ENCODE measurements at places on chromosomes 2 and 18.

DNA sequence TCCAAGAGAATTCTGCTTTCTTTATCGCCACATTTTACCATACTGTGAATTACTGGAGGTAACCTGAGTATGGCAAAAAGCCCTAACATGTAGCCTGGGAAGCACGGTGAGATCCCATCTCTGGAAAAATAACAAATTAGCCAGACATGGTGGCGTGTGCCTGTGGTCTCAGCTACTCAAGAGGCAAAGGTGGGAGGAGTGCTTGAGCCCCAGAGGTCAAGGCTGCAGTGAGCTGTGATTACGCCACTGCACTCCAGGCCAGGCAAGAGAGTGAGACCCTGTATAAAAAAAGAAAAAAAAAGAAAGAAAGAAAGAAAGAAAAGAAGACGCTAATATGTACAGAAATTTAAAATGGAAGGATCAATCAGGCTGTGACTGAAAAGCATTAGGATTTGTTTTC lies 57.7 kb upstream of the SESTD1 start:
- DNase-seq = no peak

DNA sequence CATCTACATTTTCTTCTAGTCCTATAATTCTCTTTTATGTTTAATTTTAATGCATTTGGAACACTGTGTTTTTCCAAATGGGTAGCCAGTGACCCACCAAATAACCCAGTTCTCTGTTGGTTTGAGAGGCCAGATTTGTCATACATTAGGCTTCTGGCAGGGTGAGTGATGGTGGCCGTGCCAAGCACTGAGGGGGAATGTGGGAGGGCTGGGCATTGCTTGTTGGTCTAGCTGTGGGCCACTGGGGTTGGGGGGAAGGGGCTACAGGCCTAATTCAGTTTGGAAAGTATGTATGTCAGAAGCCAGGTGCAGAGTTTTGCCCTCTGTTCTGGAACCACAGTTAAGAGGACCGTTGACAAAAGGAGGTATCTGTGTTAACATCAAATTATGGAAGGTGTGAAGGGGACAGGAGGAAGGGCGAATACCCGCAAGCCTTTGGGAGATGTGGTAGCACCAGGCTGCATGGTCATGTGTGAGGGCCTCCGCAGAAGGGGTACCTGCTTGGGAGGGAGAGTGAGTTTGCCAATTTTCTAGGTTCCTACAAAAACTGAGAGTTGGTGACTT lies 38.1 kb upstream of the SCLY start:
- DNase-seq = no peak

GRCh38 chr2:209671020-209671680 lies 100.5 kb upstream of the UNC80 start:
- DNase-seq = no peak

- no peak for DNase-seq
Measured at GRCh38 chr2:12361506-12361905, 355.2 kb upstream of the TRIB2 start.

- no peak for DNase-seq
Measured at GRCh38 chr18:36424741-36425142, 127.2 kb downstream of the FHOD3 start.

DNA sequence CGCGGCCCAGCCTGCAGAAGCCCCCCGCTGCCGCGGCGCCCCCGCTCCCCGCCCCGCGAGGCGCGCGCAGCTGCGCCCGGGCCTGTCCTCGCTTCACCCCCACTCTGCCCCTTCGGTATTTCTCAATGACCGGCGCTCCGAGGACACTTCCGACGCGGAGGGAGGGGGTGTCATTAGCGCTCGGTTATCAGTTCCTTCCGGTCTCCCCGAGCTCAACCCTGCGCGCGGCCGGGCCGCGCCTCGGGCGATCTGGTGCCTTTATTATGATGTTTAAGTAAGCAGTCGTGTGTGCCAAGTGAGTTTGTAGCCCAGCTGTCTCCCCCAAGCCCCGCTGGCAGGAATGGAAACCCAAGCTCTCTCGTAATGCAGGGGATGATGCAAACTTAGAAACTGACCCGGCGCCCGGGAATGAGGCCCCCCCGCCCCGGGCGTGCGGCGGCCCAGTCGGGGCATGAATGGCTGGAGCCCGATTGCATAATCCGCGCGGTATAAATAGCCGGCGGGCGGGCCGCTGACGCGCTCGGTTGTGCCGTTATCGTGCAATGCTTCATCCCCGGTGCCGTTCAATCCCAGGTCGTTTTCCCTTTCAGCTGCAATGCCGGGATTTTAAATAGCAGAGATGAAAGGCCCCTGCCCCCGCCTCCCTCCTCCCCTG lies 3.9 kb upstream of the SPRED2 start:
- DNase-seq = peak; percentile 70

- DNase-seq = no peak
Measured at GRCh38 chr2:120819720-120820210, 84.1 kb downstream of the GLI2 start.

DNA sequence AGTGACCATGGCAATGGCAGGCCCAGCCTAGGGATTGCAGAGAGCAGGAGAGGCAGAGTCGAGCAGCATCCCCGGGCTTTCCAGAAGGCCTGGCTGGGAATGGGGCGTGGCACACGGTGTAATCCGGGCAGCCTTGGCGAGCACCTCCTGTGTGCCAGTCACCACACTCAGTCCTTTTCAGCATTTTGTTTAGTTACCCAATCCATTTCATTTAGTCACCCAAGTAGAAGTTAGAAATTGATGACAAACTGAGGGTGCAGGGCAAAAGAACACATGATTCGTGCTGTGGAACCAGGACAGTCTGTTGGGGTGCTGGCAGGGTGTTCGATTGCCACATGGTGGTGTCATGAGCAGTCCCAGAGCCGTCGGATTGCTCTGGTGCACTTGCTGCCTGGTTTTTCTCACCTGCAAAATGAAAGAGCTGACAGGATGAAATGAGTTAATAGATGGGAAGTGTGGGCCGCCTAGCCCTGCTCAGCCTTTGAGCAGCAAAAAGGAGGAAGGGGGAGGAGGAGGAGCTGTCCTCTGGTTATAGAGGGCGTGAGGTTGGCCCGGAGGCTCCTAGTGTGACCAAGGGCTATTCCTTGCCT lies 299.4 kb downstream of the AGAP1 start:
- no peak for DNase-seq

- DNase-seq = no peak
Measured at GRCh38 chr18:26909599-26910290, 44.2 kb upstream of the AQP4 start.

DNA sequence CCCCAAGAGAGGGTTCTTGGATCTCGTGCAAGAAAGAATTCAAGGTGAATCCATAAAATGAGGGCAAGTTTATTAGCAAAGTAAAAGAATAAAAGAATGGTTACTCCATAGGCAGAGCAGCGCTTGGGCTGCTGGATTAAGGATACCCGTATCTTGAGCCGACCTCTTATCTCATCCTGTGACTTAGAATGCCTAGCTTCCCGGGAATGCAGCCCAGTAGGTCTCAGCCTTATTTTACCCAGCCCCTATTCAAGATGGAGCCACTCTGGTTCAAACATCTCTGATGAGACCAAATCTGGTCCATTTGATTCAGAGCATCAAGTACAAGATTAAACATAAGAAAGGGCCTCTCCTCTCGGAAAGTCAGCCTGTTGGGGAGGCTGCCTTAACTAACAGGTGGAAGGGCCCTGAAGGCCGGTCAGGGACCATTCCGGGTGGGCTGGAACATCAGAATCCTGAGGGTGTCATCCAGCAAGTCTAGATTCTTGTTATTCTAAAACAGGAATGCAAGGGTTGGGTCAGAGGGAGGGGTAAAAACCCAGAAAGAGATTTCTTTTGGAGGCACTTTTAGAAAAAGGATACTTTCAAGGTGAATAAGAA lies 5.8 kb downstream of the PSD4 start:
- DNase-seq = no peak

DNA sequence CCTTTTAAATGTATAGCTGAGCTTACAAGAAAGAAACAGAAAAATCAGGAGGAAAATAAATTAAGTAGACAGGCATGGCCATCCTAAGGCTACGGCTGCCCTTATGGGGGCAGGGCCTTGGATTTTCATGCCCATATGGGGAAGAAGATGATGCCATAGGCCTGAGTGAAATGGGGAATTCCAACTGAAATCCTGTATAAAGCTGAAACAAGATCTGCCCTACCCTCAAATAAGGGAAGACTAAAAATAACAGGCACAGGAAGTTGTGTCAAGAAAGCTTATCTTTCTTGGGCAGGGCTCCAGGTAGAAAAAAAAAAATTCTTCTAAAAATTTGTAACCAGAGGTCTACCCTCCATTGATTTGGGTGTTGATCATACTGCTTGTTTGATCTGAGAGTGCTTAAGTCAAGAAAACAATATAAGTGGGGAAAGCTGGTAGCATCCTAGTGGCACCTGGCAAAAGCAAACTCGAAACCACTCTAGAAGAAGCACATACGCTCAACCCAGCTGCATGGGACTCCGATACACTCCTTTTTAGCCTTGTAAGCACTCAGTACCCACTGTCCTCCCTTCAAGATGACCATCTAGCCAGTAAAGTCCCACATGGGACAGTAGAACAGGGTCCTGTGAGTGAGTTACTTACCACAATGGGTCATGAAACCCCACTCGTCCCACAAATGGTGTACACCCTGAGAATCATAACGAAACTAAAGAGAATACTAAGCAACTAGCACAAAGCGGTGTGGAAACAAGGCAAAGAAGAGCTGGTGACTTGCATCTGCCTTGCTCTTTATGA lies 22.3 kb downstream of the DNAH7 start:
- DNase-seq = no peak

- DNase-seq = no peak
Measured at GRCh38 chr2:69138793-69139459, 125.9 kb downstream of the ANTXR1 start.

DNA sequence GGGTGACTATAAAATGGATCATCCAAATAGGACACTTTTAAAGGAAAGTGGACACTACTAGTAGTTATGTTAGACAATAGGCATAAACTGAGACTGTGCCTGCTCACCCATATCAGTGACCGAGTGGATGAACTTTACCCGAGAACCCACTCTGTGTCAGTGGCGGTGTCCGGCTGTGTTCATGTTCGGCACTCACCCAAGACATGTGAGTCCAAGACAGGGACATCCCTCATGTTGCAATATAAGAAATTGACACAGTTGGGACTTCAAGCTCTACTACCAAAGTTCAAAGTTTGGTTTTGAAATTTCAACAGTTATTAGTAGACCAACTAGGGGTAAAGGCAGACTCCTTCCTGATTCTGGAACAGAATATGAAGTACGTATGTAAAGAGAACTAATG lies 326.3 kb upstream of the TNP1 start:
- no peak for DNase-seq

DNA sequence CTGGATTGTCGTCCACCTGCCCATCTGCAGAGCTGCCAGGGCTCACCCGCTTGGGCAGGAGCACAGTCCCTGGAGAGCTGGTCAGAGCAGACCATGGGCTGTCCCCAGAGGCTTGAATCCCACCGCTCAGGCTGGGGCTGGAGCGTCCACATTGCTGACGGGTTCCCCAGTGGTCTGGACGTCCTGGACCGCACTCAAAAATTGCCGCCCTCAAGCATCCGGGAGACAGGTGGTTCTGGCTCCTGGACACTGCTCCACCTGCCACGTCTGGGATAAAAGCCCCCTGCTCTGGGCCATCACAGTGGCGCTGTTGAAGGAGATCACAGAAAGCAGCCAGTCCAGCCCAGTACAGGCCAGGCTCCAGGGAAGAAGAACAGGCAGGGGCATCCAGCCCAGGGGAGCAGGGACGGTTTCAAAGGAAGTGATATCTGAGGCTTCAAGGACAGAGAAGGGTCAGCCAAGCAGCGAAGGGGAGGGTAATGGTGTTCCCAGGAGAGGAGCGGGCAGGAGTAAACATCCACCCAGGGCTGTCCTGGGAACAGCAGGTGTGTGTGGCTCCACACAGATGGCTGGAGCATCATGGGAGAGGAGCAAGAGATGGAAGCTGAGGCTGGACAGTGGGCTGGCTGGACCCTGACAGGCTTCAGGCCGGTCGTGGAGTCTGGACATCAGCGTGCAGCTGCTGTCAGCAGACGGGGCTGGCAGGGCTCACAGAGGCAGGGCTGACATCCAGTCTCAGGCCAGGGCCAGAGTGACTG lies 21.9 kb upstream of the ID2 start:
- DNase-seq = no peak

GRCh38 chr2:8677646-8678592 lies 3.9 kb upstream of the ID2 start:
- DNase-seq = no peak

GRCh38 chr18:59008302-59008974 lies 131.2 kb upstream of the SEC11C start:
- DNase-seq = no peak

- DNase-seq = no peak
Measured at GRCh38 chr2:197576631-197577030, 60.8 kb downstream of the MOB4 start.

DNA sequence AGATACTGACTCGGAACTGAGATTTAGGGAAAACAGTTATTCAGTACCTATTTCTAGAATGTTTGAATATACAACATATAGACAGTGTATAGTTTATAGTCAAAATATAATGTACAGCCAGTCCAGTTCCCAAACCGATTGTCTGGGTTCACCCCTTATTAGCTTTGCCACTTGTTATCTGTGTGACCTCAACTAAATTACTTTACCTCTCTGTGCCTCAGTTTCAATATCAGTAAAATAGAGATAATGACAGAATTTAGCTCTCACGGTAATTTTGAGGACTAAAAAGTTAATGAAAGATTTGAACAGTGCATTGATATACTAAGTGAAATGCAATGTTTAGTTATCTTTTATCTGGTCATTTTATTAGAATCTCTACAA lies 750 bp upstream of the RIOK3 start:
- DNase-seq = no peak

DNA sequence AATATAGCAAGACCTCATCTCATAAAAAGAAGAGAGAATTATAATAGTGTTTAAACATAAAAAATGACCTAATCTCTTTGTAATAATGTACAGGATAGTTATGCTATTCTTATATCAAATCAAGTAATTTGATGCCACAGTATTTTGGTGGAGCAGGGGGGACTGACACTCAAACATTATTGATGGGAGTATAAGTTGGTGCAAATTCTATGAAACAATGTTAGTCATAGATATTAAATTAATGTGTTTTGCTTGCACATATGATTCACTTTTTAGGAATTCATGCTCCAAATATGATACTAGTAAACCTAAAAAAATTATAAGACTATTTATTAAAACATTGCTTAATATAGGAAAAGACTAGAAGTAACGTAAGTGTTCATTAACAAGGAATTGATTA lies 256.1 kb upstream of the SYT4 start:
- DNase-seq = no peak

Data from germinal center (tissue), 1 donor.